HepG2 (cell line): ENCODE measurements at places on chromosomes 5 and 9. TPM values are rescaled to one million over a fixed set of nuclear protein-coding genes. Genes with fewer than 3 reads are reported as not detected.

DNA sequence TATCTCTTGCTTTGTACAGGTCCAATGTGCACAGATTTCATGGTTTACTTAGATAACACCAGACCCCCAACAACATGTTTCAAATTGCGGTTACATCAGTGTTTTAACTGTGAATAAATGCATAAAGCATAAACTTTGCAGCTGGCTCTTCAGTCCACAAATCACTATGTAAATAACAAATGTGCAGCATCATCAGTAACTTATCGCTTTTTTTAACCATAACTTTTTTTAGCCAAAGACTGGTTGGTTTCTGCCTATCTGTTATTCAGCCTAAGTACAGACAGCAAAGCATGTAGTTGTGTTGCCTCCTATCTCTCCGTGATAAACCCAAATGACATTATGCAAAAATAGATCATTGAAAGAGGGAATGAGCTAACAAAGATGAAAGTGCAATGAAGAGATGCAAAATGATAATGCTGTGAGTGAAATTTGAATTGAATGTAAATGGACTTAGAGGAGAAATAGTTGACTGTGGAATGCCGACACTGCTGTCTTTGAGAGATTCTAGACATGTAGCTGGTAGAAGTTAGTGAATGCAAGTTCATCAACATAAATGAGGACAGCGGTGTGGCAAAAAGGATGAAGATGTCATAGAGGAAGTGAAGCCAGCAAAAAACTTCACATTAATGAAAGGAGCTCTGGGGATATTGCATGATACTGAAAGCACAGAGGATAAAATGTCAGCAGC, 108.8 kb downstream of the PDE8B start:
- no peaks in the 10 kb centered on the region for H3K4me1 ChIP-seq
- 0 out of 2 replicates have a peak, but pooled peaks cover 1% of the 10 kb centered on the region for H3K27me3 ChIP-seq
- no peak overlapping the region for H3K27ac ChIP-seq
- no peak for DNase-seq
- H3K4me3 ChIP-seq, result no peak overlapping the region

GRCh38 chr9:137178939-137179630, 7.2 kb upstream of the TMEM210 start:
- H3K4me1 ChIP-seq, result no peaks in the 10 kb centered on the region
- H3K27ac ChIP-seq, result no peak overlapping the region

DNA sequence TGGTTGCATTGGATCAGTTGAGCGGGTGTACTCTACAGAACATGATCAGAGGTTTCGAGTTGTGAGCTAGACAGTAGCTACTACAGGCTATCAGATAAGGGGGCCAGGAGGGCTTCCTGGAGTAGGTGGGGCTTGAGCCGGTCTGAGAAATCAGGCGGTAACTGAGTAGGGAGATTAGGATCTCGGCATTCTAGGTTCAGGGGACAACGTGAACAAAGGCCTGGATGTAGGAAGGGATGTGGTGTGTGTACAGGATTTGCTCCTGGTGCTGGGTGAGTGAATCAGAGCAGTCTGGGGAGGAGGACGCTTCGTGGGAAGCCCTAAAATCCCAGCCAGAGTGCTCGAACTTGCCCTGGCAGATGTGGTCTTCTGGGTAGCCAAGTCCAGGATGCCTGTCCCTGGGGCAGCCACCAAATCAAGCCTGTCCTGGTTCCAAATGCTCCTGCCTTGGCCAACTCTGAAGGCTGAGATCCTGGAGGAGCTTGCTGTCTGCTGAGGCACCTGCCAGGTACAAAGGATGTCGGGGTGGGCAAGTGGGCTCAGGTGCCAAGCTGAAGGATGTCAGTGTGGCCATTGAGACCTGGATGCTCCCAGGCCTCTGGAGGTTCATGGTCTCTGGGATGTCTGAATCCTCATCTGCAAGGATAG, 33.4 kb downstream of the STC2 start:
- no peaks in the 10 kb centered on the region; the same call in 2 of the 3 replicates for H3K27me3 ChIP-seq
- H3K4me1 ChIP-seq, result peaks cover 95% of the 10 kb centered on the region
- DNase-seq, result peak; percentile 39
- no peak overlapping the region for H3K27ac ChIP-seq
- no peaks in the 10 kb centered on the region for H3K36me3 ChIP-seq

- H3K4me3 ChIP-seq, result no peak overlapping the region
- no peaks in the 10 kb centered on the region for H3K36me3 ChIP-seq
- DNase-seq, result no peak
- H3K27me3 ChIP-seq, result no peaks in the 10 kb centered on the region
Observed at GRCh38 chr5:155406815-155407214, 393.3 kb downstream of the KIF4B start.

- DNase-seq, result no peak
- peaks cover 33% of the 10 kb centered on the region; the same call in 2 of the 3 replicates for H3K27me3 ChIP-seq
- H3K27ac ChIP-seq, result no peak overlapping the region
- H3K36me3 ChIP-seq, result no peaks in the 10 kb centered on the region
- H3K4me1 ChIP-seq, result no peaks in the 10 kb centered on the region
- H3K4me3 ChIP-seq, result no peak overlapping the region
Observed at GRCh38 chr9:85428230-85428629, 313.5 kb downstream of the AGTPBP1 start.

GRCh38 chr9:131270171-131271015, 5.9 kb downstream of the FAM78A start:
- H3K4me1 ChIP-seq, result peaks cover 75% of the 10 kb centered on the region
- DNase-seq, result no peak
- H3K36me3 ChIP-seq, result no peaks in the 10 kb centered on the region
- H3K4me3 ChIP-seq, result no peak overlapping the region
- peaks cover 32% of the 10 kb centered on the region for H3K27me3 ChIP-seq

The CAVIN4 gene
- 0.54 and 0.59 TPM in 2 replicates for polyA plus RNA-seq

The NR6A1 gene
- 19.7 and 28.1 TPM in 2 replicates for polyA plus RNA-seq
